ENCODE measurements at places on chromosomes 16 and 17. TPM values are rescaled to one million over a fixed set of nuclear protein-coding genes. Genes with fewer than 3 reads are reported as not detected.
A peak's percentile ranks its signal among the peaks of the same experiment; 100 is the strongest.

GRCh38 chr17:2734939-2735338, 14.5 kb downstream of the CCDC92B start:
- no peak for ATAC-seq

Gene PIGS
- 42.5 TPM for total RNA-seq

DNA sequence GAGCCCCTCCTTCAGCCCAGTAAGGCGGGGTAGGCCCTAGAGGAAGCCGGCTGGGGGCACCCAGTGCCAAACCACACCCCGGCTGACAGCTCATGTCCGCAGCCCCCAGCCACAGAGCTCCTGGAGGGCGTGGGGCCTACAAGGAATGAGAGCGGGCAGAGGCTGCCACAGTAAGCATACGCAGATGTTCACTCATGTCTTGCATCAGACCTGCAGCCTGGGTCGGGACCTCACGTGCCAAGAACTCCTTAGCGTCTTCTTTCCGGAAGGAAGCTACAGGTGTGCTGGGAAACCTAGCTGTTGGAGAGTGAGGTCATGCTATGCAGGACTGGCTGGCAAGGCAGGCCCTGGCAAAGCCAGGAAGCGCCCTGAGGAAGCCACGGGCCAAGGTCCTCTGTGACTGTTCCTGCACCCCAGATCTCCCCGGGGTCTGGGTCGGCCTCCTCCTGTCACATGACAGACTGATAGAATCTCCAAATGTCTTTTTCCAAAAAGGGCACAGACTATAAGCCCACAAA, 1.6 kb downstream of the ZNF598 start:
- no peak for ATAC-seq

GRCh38 chr16:89892635-89893034, 19.2 kb downstream of the TCF25 start:
- no peak for ATAC-seq

DNA sequence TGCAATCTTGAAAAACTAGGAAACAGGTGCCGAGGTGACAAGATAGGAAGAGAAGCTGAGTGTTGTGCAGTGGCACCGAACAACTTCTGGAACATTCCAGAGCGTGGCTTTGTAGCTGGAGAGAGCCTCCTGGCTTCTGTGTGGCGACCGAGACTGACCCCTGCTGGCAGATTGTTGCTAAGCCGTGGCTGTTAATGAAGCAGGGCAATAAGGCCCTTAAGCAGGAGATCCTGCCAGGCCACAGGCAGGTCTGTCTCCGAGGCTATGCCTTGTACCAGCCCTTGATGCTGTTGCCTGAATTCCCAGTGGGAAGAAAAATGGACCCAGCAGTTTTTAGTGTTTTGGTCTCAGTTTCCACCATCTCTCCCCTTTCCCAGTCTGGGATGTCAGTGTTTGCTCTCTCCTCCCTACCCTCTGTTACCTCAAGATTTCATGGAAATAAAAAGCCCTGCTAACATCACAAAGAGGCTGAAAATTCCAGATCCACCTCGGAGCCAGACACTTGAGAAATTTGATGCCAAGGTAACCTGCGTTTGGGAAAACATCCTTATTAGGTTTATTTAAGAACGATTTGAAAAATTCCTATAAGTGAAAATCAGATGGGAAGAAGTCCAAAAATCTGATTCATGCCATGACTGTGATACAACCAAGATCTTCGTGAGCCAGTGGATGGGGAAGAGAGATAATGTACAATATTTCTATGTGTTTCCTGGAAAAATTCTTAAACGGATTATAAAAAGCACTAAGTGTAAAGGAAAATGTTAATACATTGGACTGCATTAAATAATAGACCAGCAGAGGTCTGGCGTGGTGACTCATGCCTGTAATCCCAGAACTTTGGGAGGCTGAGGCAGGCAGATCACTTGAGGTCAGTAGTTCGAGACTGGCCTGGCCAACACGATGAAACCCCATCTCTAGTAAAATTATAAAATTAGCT, 265.1 kb downstream of the PRKCA start:
- peak; percentile 94 for ATAC-seq

- ATAC-seq, result peak; percentile 11
These were observed at the start of gene HOXB7 for GRCh38 chr17:48610282-48611211. TSS of gene HOXB7 (minus strand) at chr17:48611017. CDS start at chr17:48610918, 99 bp downstream.

Gene CRYBA1
- total RNA-seq, result 1.6 TPM

Gene CIBAR2
- not detected for total RNA-seq

DNA sequence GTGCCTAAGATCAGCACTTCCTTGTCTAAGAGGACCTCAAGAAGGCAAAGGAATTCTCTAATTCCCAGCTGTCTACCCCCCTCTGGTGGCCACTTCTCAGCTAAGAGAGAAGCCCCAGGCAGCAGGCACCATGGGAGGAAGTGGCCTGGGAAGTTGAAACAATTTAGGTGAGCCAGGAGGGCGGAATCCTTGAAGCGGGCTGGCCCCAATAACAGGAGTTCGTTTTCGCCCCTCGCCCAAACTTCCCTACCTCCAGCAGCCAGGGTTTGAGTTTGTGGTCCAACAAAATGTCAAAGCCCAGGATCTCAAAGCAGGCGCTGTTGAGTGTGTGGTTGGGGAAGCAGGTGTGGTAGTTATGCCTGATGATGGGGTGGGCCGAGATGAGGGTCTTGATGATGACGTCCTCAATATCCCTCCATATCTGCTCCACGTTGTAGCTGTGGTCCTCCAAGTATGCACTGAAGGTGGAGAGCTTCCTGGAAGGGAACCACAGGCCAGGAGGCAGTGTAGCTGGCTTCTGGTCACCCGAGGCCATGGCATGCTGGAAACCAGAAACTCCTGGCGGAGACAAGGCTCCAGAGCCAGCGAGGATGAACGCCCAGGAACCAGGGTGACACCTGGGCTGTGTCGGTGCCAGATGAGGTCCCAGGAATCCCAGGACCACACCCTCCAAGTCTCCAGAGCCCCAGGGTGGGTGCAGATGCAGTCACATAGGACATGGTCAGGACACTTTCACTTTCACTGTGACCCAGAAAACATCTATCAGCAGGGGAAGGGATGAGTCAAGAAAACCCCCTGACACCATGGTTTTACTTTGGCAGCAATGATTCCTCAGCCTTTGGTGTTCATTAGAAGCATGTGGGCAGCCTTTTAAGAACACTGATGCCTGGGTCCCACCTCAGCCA, 25.6 kb downstream of the TTLL6 start:
- peak; percentile 75 for ATAC-seq

- peak; percentile 30 for ATAC-seq
These were observed 826 bp downstream of the UNC119 start for GRCh38 chr17:28551421-28552175.

Gene CDH1
- 0.10 TPM for total RNA-seq

DNA sequence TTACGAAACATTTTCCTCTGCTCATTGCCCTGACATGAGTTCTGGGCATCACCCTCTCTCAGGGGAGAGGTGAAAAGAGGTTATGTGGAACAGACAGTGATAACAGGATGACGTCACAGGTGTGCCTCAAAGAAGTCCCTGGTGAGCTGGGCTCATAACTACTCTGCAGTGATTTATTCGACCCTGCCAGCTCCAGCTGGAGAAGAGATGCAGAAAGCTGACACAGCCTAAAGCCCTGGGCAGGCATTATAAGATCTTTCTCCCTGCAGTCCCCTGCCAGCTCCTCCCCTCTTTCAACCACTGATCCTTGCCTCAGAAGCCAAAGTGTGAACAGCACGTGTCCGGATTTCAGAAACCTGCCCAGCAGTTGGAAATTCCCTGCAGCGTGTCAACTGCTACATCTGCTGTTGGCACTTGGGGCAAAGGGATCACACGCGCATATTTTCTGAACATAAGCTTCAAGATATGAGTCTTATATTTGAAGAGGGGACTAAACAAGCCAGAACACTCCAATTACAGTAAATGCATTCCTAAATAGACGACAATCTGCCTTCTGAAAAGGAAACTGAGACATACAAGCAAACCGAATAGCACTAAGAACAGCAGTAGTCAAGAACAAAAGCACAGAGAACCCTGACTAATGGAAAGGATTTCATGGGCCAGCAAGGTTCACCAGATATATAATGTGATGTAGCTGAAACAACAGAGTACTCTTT, 80.5 kb downstream of the SMG6 start:
- ATAC-seq, result peak; percentile 100

- peak; percentile 6 for ATAC-seq
These were observed 2.3 kb upstream of the SLC16A11 start for GRCh38 chr17:7046127-7046724.

DNA sequence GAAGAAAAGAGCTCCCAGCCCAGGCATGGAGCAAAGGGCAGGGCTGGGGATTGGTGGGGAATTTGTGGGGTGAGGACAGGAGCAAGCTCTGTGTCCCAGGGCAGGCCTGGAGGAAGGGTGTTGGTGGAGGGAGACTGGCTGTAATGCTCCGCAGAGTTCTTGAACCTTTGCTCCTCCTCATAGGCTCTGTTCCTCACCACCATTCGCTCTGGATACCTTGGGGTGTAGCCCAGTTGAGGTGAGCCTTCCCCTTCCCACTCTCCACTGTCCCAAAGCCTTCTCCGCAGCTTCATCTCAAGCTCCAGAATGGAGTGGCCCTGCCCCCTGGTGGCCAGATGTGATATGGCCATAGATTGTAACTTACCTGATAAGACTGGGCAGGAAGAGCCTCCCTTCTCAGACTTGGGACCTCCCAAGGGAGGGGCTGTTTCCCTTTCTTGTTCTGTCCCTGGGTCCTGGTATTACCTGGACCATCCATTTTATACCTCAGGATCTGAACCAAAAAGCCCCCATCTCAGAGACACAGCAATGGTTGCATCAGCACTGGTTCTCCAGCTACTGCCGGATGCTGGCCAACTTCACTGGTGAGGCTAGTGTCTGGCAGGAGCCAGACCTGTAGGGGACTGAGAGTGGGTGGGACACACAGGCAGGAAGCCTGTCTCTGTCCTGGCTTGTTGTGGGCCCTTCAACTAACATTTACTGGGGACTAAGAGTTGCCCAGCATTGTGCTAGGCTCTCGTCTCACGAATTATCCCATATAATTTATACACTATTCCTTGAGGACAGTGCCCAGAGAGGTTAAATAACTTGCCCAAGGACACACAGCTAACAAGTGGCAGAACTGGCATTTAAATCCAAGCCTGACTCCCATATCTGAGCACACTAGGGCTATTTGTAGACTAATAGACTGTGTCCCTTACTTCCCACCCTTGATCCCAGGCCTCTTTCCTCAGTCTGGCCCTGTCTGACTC, 19.1 kb upstream of the STAC2 start:
- peak; percentile 92 for ATAC-seq

DNA sequence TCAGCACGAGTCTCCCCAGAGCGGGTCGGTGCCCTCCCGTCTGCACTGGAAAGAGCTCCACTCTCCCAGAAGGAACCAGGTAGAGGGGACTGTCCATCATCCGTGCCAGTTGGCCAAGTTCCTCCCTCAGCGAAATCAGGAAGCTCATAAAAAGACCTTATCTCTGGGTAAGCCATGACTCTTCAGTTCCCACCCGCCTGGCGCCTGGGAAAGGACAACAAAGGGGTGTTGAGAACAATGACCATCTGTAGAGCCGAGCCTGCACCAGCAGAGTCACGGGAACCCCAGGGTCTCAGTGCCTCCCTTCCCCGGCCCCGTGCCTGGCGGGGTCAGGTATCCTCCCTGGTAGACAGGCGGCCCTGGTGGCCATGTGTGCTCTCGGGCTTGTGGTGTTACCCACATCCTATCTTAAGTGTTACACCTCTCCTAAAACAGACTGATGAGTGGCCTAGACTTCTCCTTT, 190.7 kb downstream of the AXIN2 start:
- no peak for ATAC-seq

DNA sequence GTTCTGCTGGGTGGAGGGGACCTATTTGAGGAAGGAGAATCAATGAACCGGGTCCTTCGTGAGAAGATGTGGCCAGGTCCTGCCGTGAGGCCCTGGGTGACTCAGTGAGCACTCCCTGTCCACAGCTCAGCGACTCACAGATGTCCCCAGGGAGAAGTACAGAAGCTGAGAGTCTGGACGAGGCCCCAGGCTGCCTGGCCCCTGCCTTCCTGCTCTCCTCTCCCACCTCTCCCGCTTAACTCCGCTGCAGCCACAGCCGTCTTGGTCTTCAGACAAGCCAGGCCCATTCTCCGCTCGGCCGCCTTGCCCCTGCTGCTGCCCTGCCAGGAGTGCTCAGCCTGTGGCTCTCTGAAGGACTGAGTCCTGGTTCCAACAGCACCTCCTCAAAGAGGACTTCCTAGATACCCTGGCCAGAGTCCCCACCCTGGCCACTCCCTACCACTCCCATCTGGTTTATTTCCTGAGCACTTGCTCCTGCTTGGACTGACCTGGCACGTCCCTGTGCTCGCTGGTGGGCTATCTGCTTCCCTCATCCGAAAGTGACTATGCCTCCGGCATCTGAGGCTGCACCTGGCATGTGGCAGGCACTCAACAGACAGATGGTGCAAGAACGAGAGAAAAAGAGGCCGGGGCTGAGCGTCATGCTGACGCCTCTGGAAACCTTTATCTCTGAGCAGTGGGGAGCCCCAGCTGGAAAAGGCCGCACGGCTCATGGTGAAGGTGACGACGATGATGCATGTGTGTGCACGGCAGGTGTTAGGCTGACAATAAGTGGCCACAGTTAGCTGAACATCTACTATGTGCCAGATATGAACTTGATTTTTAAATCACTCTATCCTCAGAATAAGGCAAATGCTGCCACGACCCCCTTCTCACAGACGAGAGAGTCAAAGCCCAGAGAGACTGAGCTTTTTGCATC, 9.2 kb upstream of the TNFRSF13B start:
- ATAC-seq, result no peak

DNA sequence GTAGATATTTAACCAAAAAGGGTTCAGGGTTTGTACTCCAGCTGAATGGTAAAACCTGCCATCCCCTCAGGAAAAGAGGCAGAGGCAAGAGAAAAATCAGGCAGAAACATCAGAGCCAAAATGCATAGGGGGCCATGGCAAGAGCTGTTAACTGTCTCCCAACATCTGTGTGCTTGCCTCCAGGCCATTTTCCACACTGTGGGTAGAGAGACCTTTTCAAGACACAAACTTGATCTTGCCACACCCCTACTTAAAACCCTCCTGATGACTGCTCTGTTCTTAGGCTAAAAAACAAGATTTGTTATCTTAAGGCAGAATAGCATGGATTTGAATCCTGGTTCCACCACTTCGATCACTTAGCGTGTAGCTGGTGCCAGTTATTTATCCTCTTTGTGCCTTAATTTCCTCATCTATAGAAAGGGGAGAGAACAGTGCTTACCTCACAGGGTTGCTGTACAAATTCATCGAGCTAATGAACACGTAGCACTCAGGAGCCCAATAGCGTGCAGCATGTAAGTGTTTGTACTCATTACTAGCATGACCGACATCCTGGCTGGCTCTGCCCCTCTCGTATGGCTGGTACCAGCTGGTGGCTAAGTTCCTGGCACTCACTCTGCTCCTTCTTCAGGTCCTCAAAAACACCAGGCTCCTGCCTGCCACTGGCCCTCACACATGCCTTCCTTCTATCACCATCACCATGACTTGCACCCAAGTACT, 25.8 kb downstream of the STAT3 start:
- ATAC-seq, result peak; percentile 34

Gene NACA2
- total RNA-seq, result not detected

DNA sequence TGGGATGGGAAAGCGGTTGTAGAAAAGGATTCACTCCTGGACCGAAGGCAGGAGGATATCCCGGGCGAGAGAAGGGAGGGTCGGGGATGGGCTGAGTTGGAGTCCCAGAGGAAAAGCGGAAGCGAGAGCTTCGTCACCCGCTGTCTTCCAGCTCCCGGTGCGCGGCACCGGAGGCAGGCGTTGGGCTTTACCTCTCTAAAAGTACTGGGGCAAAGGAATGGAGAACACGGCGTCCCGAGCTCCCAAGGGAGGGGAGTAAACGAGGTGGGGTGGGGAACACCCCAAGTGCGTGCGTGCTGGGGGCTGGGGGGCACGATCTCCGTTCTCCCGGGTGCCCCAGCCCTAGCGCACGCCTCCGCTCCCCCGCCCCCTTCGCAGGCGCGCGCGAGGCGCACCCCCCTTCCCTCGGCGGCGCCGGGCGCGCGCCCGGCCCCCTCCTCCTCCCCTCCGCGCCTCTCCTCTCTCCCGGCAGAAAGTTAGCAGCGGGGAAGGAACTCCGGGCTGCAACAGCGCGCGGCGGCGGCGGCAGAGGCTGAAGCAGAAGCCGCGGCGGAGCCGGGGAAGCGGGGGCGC, at the start of gene HS3ST4:
Gene HS3ST4 (plus strand): TSS at position 441 of the 573 bp plus-strand sequence.
- peak; percentile 72 for ATAC-seq

All from motor neuron (in vitro differentiated cells).